ENCODE measurements at places on chromosomes 3 and 15.

GRCh38 chr3:87867001-87867400, 191.8 kb downstream of the CGGBP1 start:
- no peak for DNase-seq

DNA sequence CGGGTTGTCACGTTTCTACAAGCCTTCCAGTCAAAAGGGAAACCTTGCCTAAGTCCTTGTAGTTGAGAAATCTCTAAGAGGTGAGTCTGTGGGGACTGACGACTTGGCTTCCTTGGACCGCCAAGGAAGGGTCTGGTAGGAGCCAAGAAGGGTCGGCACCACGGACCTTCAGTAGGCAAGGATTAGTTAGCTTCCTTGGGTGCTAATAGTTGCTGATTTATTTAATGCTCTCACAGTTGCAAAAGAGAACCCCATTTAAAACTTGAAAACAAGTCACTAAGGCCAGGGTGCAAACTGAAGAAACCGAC, 361 bp upstream of the LCMT2 start:
- no peak for DNase-seq

DNA sequence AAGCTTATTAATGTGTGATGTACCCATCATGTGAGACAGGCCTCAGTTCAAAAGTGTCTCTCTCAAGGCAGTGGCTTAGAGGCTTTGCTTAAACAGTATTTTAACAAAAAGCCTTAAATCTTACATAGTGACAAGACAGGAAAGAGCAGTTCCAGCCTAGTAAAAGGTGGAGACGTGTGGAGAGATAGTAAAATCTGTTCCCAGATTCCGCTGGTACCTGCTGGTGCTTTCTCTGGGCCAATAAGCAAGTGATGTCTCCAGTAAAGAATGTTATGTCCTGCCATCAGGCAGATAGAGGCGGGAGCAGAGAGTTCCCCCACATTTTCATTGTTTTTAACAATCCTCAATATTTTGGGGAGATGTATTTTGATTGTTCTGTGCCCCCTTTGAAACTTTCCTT, 135.0 kb downstream of the VPS8 start:
- no peak for DNase-seq

GRCh38 chr3:50850639-50851511, 176.1 kb downstream of the DOCK3 start:
- DNase-seq, result no peak

- DNase-seq, result no peak
Observed at GRCh38 chr3:13706451-13706850, 157.5 kb downstream of the FBLN2 start.
